ENCODE measurements at places on chromosomes 6 and 20. TPM values are rescaled to one million over a fixed set of nuclear protein-coding genes. Genes with fewer than 3 reads are reported as not detected.

GRCh38 chr6:159233365-159234101 lies 64.3 kb downstream of the FNDC1 start:
- H3K36me3 ChIP-seq: no peaks in the 10 kb centered on the region
- H3K4me3 ChIP-seq: no peak overlapping the region

- H3K27ac ChIP-seq: no peak overlapping the region
- peaks cover 12% of the 10 kb centered on the region for H3K4me1 ChIP-seq
- H3K27me3 ChIP-seq: peaks cover 2% of the 10 kb centered on the region
- H3K4me3 ChIP-seq: no peak overlapping the region
- H3K36me3 ChIP-seq: peaks cover 10% of the 10 kb centered on the region
Observed at GRCh38 chr6:156359912-156360311, 417.3 kb upstream of the ARID1B start.

DNA sequence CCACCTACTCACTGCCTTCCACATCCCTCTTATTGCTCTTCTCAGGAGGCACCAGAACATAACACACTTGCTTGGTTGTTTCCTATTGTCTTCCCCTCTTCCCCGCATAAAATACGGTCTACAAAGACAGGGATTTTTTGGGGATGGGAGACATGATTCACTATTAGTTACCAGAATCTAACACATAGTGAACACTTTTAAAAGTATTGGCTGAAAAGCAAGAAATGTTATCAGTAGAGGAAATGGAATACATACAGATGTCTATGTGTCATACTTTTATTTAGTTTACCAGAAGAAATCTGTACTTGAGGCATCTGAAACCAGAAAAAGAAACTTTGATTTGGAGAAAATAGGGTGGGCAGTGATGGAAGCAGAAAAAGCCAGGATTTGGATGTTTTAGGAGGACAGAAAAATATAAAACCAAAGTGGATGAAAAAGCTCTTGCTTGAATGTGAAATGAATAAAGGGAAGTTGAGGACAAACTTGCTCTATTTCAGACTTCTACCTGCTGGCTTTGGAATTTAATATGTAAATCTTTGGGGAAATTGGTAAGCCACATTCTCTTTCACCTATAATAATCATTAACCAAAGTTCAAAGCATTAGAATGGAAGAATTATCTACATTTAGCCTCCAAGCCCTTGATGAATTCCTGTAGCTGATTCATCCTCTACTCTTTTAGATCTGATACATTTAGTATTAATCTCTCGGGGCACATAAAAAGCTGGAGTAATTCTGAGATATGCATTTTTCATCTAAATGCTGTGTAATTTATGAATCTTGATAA lies 82.6 kb downstream of the DOK5 start:
- no peak overlapping the region for H3K4me3 ChIP-seq
- no peaks in the 10 kb centered on the region for H3K27me3 ChIP-seq
- no peaks in the 10 kb centered on the region for H3K36me3 ChIP-seq
- H3K4me1 ChIP-seq: no peaks in the 10 kb centered on the region

Gene MAS1
- total RNA-seq: not detected

- no peak for DNase-seq
- H3K27me3 ChIP-seq: no peaks in the 10 kb centered on the region
- H3K27ac ChIP-seq: no peak overlapping the region
- no peak overlapping the region for H3K4me3 ChIP-seq
- H3K36me3 ChIP-seq: peaks cover 6% of the 10 kb centered on the region
- H3K4me1 ChIP-seq: no peaks in the 10 kb centered on the region
Observed at GRCh38 chr6:116254297-116255056, 602 bp upstream of the TSPYL4 start.

- no peak overlapping the region for H3K27ac ChIP-seq
- H3K27me3 ChIP-seq: no peaks in the 10 kb centered on the region
- H3K36me3 ChIP-seq: no peaks in the 10 kb centered on the region
- no peaks in the 10 kb centered on the region for H3K4me1 ChIP-seq
- DNase-seq: no peak
Observed at GRCh38 chr6:128757961-128758360, 125.0 kb upstream of the LAMA2 start.

DNA sequence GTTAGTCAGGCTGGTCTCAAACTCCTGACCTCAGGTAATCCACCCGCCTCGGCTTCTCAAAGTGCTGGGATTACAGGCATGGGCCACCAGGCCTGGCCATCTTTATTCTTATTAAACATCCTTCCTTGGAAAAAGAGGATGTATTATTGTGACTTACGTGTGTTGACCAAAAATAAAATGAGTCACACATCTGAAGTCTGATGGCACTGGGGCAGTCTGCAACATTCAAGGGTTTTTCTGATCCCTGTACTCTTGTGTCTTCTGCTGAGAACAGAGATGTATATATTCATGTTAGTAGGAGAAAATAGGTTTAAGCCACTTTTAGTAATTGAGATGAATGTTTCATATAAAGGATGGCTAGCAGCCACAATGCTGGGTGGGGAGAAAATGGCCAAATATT lies 129.9 kb upstream of the RIPOR2 start:
- no peaks in the 10 kb centered on the region for H3K36me3 ChIP-seq
- H3K4me3 ChIP-seq: no peak overlapping the region
- H3K27me3 ChIP-seq: no peaks in the 10 kb centered on the region
- H3K27ac ChIP-seq: no peak overlapping the region
- peaks cover 7% of the 10 kb centered on the region for H3K4me1 ChIP-seq
- DNase-seq: no peak

GRCh38 chr6:136317021-136317694 lies 27.5 kb upstream of the BCLAF1 start:
- no peak for DNase-seq
- no peak overlapping the region for H3K27ac ChIP-seq
- no peaks in the 10 kb centered on the region for H3K36me3 ChIP-seq
- no peaks in the 10 kb centered on the region for H3K4me1 ChIP-seq
